ENCODE measurements at places on chromosomes 6 and 20.

DNA sequence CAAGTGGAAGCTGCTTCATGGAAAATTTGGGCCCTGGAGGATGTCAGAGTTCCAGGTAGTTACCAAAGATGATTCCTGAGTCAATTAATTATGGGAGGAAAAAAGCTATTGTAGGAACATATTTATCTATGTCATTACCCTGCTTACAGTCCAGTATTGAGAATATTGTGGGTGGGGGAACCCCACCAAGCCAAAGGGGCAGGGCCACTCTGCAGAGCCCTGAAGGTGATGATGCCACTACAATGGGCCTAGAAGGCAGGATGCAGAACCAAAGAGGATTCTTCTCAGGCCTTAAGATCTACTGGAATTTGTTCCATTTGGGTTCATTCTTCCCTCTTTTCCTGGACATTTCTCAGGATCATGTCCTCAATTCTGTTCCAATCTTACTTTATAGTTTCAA, 375.2 kb upstream of the MARCKS start:
- no peak for DNase-seq

DNA sequence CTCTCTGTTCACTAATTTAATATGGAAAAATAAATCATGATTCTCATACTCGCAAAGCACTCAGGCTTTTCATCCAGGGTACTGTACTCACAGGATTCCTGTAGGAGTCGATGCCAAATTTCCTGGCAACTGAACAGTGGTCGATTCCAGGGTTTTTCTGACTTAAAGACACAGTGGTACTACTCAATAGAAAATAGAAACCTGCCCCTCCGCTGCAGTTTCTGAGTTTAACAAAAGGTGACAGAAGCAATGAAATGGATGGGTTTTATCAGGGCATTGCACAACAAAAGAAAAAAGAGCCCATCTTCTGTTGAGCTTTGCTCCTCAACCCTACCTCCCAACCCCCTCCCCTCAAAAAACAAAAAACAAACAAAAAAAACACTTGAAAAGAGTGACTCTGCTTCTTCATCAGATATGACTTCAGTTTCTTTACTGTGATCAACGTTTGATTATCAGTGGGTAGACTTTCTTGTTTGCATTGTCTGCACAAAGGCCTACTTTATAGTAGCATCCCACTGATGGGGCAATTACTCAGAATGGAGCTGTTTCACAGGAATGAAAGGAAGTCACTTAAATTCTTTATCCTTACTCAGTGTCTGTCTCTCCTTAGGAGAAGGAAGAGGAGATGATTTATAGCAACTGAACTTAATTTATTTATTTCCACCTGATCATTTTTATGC, 96.2 kb upstream of the FOXO3 start:
- no peak for DNase-seq

DNA sequence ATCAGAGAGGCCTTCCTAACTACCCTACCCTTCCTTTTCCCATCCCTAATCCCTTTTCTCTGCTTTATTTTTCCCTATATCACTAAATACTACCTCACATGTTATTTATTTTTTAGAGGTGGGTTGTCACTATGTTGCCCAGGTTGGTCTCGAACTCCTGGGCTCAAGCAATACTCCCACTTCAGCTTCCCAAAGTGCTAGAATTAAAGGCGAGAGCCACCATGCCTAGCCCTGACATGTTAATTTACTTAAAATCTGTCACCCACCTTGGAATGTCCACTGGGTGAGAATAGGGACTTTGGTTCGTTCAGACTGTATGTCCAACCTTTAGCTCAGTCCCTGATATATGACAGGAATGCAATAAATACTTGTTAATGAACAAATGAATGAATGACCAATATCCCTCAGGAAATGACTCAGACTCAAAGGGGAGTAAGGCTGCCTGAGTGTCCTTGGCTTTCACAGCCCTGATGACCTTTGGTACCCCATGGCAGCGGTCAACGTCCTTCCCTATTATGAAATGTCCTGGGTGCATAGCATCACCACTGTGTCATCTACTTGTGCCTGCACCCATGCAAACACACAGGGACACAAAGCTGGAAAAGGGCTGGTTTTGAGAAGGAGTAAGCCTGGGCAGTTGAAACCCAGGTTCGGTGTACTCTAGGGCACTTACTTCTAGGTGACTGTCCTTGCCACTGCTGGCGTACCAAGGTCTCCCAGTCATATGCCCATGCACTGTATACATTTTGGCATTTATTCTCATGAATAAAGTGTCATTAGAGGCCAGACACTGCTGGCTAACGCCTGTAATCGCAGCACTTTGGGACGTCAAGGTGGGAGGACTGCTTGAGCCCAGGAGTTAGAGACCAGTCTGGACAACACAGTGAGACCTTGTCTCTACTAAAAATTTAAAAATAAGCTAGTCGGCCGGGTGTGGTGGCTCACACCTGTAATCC, 26.5 kb downstream of the BCL2L1 start:
- DNase-seq, result no peak

GRCh38 chr6:149277621-149278020, 39.9 kb upstream of the TAB2 start:
- no peak for DNase-seq

- no peak for DNase-seq
Measured at GRCh38 chr6:156689656-156690055, 87.5 kb upstream of the ARID1B start.

- DNase-seq, result no peak
Measured at GRCh38 chr20:40244286-40244685, 444.8 kb downstream of the MAFB start.

GRCh38 chr6:23784301-23784919, 341.6 kb upstream of the NRSN1 start:
- DNase-seq, result no peak

- no peak for DNase-seq
Measured at GRCh38 chr6:101663100-101663499, 269.6 kb downstream of the GRIK2 start.

GRCh38 chr6:97963193-97963592, 680.2 kb upstream of the MMS22L start:
- DNase-seq, result no peak

DNA sequence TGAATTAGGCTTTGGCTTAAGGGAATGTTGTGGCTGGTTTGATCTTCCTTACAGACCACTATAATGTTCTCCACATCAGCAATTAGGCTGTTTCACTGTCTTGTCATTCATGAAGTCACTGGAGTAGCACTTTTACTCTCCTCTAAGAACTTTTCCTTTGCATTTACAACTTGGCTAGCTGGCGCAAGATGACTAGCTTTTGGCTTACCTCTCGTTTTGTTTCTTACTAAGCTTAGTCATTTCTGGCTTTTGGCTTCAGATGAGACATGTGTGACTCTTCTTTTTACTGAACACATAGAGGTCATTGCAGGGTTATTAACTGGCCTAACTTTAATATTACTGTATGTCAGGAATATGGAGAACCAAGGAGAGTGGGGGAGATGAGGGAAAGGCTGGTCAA, 143.2 kb downstream of the PTCHD4 start:
- no peak for DNase-seq

- no peak for DNase-seq
Measured at GRCh38 chr20:9147547-9148024, 78.7 kb downstream of the PLCB4 start.

GRCh38 chr20:47133809-47134456, 222.6 kb downstream of the ZMYND8 start:
- no peak for DNase-seq

GRCh38 chr6:81895511-81896185, 143.2 kb upstream of the TENT5A start:
- DNase-seq, result no peak

- DNase-seq, result no peak
Measured at GRCh38 chr20:19018881-19019280, 193.6 kb upstream of the SLC24A3 start.

DNA sequence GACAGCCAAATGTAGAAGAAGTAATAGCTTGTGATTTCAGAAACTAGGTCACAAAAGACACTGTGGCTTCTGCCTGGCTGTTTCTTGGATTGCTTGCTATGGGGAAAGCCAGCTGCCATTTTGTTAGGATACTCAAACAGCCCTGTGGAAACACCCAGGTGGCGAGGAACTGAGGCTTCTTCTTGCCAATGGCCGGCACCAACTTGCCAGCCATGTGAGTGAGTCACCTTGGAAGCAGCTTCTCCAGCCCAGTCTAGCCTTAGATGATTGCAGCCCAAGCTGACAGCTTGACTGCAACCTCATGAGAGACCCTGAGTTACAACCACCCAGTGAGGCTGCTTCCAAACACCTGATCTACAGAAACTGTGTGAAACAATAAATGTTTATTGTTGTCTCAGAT, 11.9 kb upstream of the KIAA1755 start:
- DNase-seq, result no peak

DNA sequence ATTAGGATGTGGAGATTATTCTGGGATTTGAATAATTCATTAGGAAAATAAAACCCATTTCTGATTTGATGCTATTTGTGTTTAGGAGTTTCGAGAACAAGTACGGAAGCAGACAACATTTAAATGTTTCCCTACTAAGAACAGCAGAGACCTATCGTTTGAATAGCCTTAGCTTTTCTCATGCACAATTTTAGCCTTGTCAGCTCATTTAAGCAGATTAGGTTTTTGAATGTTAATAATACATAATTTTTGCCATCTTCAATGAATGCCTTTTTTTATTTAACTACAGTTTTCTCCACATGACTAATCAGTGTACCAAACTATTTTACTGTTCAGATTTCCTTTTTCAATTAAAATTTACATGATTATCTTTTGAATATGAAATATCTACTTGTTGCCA, 592.0 kb downstream of the BCKDHB start:
- DNase-seq, result no peak

DNA sequence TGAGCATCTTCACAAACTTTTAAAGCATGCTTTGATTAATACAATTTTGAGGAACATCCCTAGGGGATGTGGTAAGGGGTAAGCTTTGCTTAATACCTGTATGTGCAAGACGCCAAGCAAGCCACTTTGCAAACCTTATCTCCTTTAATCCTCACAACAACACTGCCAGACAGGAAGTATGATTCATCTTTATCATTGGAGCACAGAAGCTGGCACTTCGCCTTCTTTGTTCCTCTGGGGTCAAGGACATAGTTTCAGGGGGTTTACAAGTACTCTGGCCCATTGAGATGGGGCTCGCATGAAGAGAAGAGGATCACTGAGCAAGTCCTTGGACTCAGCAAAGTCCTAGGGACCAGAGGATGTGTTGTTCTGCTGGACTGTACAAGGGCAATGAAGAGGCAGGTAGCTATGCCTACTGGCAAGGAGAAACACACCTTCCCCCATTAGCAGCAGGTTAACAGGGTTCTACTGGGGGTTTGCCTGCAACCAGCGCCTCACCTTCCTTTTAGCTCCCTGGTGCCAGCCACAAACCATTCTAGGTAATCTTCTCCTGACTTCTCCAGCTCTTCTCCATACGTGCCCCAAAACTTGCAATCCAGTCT, 8.8 kb downstream of the TMEM244 start:
- no peak for DNase-seq

GRCh38 chr20:62732031-62732760, 23.6 kb downstream of the NTSR1 start:
- DNase-seq, result no peak

DNA sequence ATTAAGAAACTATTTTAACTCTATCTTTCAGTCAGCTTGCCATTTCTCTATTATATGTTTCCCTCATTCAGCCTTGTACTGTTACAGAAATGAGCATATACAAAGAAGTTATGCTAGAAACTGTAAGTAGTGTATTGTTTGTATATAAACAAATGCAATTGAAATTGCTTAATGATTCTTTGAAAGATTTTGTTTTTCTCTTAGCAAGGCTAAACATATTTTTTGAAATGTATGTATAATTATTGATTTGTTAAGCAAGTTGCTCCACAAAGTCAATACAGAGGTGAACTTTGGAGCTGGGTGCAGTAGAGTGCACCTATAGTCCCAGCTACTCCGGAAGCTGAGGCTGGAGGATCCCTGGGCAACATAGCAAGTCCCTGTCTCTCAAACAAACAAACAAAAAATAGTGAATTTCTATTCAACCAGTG, 253.6 kb downstream of the RNGTT start:
- no peak for DNase-seq

- no peak for DNase-seq
Measured at GRCh38 chr6:19999319-20000191, 162.4 kb downstream of the ID4 start.

GRCh38 chr6:130473886-130474285, 108.1 kb downstream of the TMEM200A start:
- no peak for DNase-seq

GRCh38 chr6:8434727-8435092, 635 bp downstream of the SLC35B3 start:
- DNase-seq, result no peak

DNA sequence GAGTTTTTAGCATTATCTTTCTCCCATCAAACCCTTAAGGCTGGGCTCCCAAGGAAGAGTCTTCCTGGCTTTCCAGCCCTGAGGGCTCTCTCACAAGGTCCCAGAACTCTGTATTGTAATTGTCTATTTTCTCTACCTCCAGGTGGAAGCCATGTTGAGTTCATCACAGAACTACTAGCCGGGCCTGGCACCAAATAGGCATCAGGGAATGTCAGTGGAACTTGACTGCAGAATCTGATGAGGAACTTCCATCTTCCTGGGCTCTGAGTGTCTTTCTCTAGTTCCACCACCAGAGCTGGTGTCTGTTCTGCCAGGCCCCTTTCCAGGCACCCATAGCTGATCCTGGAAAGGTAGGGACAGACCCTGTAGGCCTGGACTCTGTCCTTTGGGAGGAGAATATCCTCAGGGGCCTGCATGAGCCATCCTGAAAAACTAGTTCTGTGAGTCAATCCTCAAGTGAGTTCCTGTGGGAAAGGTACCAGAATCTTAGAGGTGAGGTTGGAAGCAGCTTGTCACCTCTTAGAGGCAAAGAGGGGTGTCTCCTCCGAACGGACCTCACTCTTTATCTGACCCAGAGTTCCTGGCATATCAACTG, 11.1 kb upstream of the TOP1 start:
- DNase-seq, result no peak

- no peak for DNase-seq
Measured at GRCh38 chr20:24577271-24577909, 108.0 kb downstream of the SYNDIG1 start.

GRCh38 chr6:110002676-110003075, 24.6 kb downstream of the GPR6 start:
- DNase-seq, result no peak

GRCh38 chr6:37669306-37669705, 28.4 kb downstream of the MDGA1 start:
- no peak for DNase-seq

- DNase-seq, result no peak
Measured at GRCh38 chr20:698276-698675, 22.7 kb upstream of the SCRT2 start.

DNA sequence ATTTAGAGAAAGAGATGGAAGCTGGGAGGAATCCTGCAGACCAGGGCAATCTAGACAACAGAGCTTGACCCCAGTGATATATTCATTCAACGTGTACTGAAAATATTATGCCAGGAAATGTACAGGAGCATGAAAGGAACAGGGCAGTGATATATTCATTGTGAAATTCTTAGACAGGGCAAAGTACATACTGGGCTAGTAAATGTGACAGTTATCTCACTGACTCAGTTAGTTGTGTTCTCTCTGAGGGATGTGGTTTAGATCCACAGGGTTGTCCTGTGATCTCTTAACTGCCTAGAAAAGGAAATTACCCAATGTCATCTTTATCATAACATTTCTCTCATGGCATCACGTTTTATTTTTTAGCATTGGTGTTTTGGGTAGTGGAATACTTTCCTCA, 891.3 kb downstream of the EYS start:
- no peak for DNase-seq

- no peak for DNase-seq
Measured at GRCh38 chr20:14523090-14523489, 185.7 kb upstream of the FLRT3 start.

Data from NCI-H1930 (cell line).